ENCODE measurements at places on chromosomes 12 and 14. TPM values are rescaled to one million over a fixed set of nuclear protein-coding genes. Genes with fewer than 3 reads are reported as not detected.
A peak's percentile ranks its signal among the peaks of the same experiment; 100 is the strongest.

PYGL gene
- total RNA-seq, result 0.72 TPM

MANSC1 gene
- total RNA-seq, result 0.35 TPM

RAPGEF3 gene
- 0.15 TPM for total RNA-seq

ANO6 gene
- 32.6 TPM for total RNA-seq

GRCh38 chr14:97074856-97075255 lies 277.7 kb downstream of the VRK1 start:
- no peak for DNase-seq
- no peaks in the 10 kb centered on the region for H3K27me3 ChIP-seq
- no peak overlapping the region for H3K4me3 ChIP-seq
- H3K4me1 ChIP-seq, result peaks cover 9% of the 10 kb centered on the region

GRCh38 chr12:107385509-107385908 lies 292.2 kb upstream of the CRY1 start:
- no peak for DNase-seq
- no peaks in the 10 kb centered on the region for H3K36me3 ChIP-seq
- no peaks in the 10 kb centered on the region for H3K27me3 ChIP-seq
- no peak overlapping the region for H3K4me3 ChIP-seq

DNA sequence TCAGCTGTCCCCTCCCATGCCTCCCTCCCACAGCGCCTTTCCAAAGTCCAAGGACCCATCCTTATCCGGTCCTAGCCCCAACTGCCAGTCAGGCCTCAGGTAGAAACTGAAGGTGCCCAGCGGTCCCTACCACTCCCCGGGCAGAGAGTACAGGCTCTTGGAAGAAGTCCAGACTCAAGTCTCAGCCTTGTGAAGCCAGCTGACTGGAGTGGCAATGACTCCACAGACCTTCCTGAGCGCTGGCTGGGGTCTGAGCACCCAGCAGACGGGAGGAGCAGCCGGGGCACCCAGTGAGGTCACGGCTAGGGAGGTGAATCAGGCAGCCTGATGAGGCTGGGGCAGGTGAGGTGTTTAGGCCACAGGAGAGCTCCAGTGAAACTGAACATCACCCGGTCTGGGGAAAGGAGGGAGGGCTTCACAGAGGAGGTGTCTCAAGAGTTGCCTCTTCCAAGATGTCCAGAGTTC lies 60.0 kb downstream of the ITPK1 start:
- no peaks in the 10 kb centered on the region for H3K36me3 ChIP-seq
- H3K4me1 ChIP-seq, result no peaks in the 10 kb centered on the region
- H3K27me3 ChIP-seq, result no peaks in the 10 kb centered on the region
- DNase-seq, result no peak
- no peak overlapping the region for H3K4me3 ChIP-seq
- H3K27ac ChIP-seq, result no peak overlapping the region

- H3K27me3 ChIP-seq, result no peaks in the 10 kb centered on the region
- H3K4me3 ChIP-seq, result no peak overlapping the region
- H3K27ac ChIP-seq, result no peak overlapping the region
- no peaks in the 10 kb centered on the region for H3K36me3 ChIP-seq
- H3K4me1 ChIP-seq, result no peaks in the 10 kb centered on the region
Measured at GRCh38 chr12:100823963-100824362, 29.4 kb downstream of the ANO4 start.

GRCh38 chr14:95480109-95480886 lies 36.2 kb downstream of the SYNE3 start:
- peaks cover 51% of the 10 kb centered on the region for H3K4me1 ChIP-seq
- no peaks in the 10 kb centered on the region for H3K27me3 ChIP-seq
- peak; percentile 66 for DNase-seq
- peaks cover 8% of the 10 kb centered on the region for H3K36me3 ChIP-seq
- no peak overlapping the region for H3K4me3 ChIP-seq

GRCh38 chr12:21627924-21628323 lies 23.3 kb upstream of the GYS2 start:
- H3K36me3 ChIP-seq, result no peaks in the 10 kb centered on the region
- H3K27ac ChIP-seq, result no peak overlapping the region
- no peak overlapping the region for H3K4me3 ChIP-seq
- H3K27me3 ChIP-seq, result no peaks in the 10 kb centered on the region

GRCh38 chr12:61107118-61107517 lies 1153.1 kb upstream of the USP15 start:
- H3K36me3 ChIP-seq, result no peaks in the 10 kb centered on the region
- no peaks in the 10 kb centered on the region for H3K27me3 ChIP-seq
- H3K27ac ChIP-seq, result no peak overlapping the region
- DNase-seq, result no peak

- H3K27me3 ChIP-seq, result no peaks in the 10 kb centered on the region
- no peak for DNase-seq
- no peaks in the 10 kb centered on the region for H3K36me3 ChIP-seq
- H3K4me1 ChIP-seq, result no peaks in the 10 kb centered on the region
Measured at GRCh38 chr12:7304456-7304855, 584 bp downstream of the ACSM4 start.

DNA sequence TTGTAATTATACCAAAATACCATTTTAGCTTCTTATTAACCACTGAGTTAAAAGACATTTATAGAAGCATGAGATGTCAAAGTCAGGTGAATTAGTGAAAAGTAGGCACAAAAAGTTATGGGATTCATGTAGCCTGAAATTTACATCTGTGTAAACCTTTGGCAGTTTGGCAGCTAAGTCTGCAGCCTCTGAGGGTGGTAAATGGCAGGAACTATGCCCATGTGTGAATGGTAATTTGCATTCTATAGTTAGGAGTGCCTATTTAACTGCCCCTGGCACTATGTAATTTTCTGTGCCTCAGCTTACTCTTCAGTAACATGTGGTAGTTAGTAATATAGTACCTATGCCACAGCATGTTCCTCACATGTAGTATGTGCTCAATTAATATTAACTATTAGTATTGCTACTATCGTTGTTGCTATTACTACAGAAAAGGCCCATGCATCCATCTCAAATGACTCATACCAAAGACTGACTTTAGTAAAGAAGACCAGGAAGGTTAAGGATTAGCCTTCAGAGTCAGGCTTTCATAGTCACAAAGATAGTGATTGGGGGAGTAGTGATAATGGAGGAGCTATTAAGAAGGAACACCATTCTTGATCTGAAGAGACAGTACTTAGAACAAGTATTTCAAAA lies 258.7 kb upstream of the BTG1 start:
- peaks cover 80% of the 10 kb centered on the region for H3K4me1 ChIP-seq
- H3K4me3 ChIP-seq, result peak overlapping the region; percentile 23
- no peak for DNase-seq
- no peaks in the 10 kb centered on the region for H3K36me3 ChIP-seq
- peak overlapping the region; percentile 68 for H3K27ac ChIP-seq

GRCh38 chr12:110183386-110183785 lies 59.2 kb downstream of the IFT81 start:
- H3K4me1 ChIP-seq, result no peaks in the 10 kb centered on the region
- no peaks in the 10 kb centered on the region for H3K27me3 ChIP-seq

DNA sequence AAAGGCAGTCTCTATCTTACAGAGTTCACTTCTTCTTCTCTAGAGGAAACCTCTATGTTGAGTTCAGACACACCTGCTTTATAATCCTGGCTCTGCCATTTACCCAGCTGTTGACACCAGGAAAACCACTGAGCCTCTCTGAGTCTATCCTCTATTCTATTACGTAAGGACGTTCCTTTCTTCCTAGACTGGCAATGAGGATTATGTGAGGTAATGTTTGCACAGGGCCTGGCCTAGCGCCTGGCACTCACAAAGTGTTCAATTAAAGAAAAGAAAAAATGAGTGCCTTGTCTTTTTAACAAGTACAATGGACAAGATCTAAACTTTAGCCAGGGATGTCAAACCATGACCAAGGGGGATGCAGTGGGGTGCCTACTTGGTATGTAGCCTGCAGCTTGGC lies 641.9 kb upstream of the TBX3 start:
- H3K27ac ChIP-seq, result no peak overlapping the region
- DNase-seq, result no peak
- H3K36me3 ChIP-seq, result no peaks in the 10 kb centered on the region
- no peaks in the 10 kb centered on the region for H3K4me1 ChIP-seq
- H3K27me3 ChIP-seq, result no peaks in the 10 kb centered on the region
- H3K4me3 ChIP-seq, result no peak overlapping the region

- H3K4me1 ChIP-seq, result no peaks in the 10 kb centered on the region
- DNase-seq, result no peak
- H3K36me3 ChIP-seq, result no peaks in the 10 kb centered on the region
- H3K27ac ChIP-seq, result no peak overlapping the region
- no peak overlapping the region for H3K4me3 ChIP-seq
Measured at GRCh38 chr12:127074161-127074560, 1192.8 kb upstream of the TMEM132C start.

DNA sequence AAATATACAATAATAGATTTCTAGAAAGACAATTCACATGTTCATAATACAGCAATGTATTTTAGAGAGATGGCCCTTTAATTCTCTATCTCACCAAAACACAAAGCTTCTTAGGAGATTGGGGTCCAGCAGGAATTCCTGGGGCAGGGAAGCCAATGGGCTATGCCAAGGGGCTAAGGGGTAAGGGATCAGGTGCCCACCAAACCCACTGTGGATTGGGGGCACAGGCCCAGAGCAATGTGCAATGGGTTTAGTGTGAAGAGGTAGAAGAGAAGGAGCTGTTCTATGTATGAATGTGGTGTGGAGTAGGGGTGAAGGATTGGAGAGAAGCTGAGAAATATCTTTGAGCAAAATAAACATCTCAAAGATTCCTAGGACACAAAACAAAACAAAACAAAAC lies 2.6 kb downstream of the HOXC13 start:
- no peak overlapping the region for H3K27ac ChIP-seq
- H3K4me1 ChIP-seq, result peaks cover 4% of the 10 kb centered on the region
- H3K27me3 ChIP-seq, result peaks cover 67% of the 10 kb centered on the region
- DNase-seq, result no peak
- no peak overlapping the region for H3K4me3 ChIP-seq

Data from CD4-positive, alpha-beta memory T cell (primary cell).